ENCODE measurements at places on chromosomes 13 and 19.
A peak's percentile ranks its signal among the peaks of the same experiment; 100 is the strongest.

DNA sequence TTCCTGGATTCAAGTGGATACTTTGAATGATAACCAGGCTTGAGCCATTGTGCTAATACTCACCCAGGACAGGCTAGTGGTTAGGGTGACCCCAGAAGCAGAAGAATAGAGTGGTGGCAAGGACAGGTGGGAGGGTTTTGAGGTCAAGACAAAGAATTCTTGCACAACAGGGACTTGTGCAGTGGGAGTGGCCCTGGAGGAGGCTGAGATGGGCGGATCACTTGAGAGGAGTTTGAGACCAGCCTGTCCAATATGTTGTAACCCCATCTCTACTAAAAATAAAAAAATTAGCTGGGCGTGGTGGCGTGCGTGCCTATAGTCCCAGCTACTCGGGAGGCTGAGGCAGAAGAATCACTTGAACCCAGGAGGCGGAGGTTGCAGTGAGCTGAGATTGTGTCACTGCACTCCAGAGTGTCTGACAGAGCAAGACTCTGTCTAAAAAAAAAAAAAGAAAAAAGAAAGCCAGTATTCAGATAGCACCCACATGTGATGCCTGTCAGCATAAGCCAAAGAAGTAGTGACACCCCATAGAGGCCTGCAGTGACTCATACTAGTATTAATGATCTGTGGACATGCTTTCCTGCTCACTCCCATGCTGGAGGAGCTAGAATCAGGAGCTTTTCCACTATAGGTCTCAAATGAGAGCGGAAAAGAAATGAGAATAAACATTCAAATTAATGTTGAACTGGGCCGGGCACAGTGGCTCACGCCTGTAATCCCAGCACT lies 78.7 kb downstream of the RNF17 start:
- no peak for DNase-seq

- no peak for DNase-seq
Observed at GRCh38 chr13:53759016-53759415, 730.4 kb downstream of the OLFM4 start.

DNA sequence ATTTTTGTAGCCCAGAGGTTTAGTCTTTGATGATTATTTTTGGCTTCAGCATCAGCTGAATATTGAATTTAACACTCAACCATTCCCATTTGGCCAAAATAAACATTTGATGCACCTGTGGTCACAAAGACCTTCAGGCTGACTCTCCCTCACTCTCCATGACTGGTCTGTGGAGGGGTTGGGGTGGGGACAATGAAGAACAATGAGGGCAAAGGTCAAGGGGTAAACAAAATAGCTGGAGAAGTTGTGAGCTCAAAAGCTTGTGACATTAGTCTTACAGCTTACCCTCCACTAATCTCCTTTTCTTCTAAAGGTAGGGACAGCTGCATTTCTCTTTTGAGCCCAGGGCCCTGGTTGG lies 86.9 kb downstream of the SLC15A1 start:
- DNase-seq = no peak

- no peak for DNase-seq
Observed at GRCh38 chr13:108932196-108932595, 302.8 kb downstream of the MYO16 start.

GRCh38 chr13:50714891-50715290 lies 128.6 kb downstream of the DLEU7 start:
- no peak for DNase-seq

GRCh38 chr19:35135389-35135909 lies 590 bp upstream of the LGI4 start:
- DNase-seq = peak; percentile 90

DNA sequence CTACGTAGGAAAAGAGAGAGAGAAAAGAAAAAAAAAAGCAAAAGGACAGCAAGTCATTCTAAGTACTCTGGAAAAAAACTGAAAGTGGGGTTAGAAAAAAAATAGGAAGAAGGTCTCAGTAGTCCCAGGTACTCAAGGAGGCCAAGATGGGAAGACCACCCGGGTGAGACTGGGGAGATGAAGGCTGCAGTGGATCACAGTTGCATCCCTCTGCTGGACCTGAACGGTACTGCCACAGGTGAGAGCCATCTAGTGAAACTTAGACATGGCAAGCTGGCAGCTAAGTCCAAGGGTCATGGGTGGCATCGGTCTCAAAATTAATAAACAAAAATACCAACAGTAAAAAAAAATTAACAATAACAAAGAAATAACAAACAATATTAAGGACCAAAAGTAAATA lies 41.0 kb upstream of the ZNF91 start:
- no peak for DNase-seq

DNA sequence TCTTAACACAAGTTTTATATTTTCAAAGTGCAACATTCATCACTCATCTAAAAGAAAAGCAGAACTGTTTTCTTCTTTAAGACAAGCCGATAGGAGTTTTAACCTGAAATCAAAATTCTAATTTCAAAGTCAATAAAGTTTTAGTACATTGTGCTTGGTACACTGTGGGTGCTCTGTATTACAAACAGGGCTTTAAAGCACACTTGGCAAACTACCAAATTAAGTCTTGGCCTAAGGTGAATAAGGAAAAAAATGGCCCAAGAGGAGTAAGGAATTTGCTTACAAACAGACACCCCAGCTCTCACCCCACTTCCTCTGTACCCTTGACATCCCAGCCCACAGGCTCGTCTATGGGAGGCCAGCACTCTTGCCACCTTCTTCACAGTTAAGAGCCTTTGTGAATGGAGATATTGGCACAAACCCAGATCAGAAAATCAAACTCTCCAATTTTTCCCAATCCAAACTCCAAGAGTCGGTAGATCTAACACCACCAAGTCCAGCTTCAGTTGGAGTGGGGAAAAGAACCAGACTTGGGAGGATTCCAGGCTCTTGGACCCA lies 66.0 kb downstream of the ABCC4 start:
- DNase-seq = no peak

DNA sequence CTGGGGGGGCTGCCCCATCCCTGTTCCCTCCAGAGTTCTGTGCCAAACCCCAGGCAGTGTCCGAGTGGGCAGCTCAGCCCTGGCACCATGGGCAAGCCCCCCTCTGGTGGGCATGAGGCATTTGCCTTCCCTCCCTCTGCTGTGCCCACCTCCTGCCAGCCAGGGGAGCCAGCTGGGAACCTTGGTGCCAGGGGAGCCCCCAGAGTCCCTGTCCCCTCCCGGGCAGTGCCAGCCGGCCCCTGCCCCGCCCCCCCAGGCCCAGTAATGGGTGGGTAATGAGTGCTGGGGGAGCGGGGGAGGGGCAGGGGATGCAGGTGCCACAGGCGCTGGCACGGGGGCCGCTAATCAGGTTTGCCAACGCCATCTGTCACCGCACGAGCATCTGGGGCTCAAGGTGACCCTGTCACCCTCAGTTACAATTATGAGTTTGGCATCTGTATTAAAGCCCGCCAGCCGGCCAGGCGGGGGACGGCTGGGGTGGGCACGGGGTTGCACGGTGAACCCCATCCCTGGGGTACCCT lies 5.9 kb downstream of the DAND5 start:
- DNase-seq = no peak

DNA sequence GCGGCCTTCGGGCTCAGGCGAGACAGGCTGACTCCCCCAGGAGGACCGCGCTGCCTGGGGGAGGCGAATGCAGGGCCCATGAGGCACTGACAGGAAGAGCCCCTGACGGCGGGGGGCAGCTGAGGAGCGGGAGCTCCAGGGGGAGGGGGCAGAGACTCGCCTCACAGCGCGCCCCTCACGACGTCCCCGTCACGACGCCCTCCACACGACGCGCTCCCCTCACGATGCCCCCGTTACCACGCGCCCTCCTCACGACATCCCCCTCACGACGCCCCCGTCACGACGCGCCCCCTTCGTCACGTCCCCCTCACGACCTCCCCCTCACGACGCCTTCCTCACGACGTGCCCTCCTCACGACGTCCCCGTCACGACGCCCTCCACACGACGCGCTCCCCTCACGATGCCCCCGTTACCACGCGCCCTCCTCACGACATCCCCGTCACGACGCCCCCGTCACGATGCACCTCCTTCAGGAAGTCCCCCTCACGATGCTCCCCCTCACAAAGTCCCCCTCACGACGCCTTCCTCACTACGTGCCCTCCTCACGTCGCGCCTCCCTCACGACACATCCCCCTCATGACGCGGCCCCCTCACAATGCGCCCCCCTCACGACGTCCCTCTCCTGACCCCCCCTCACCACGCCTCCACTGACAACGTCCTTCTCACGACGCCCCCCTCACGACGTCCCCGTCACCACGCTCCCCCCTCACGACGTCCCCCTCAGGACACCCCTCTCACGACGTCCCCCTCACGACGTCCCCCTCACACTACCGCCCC lies 99.6 kb downstream of the ING1 start:
- DNase-seq = no peak

DNA sequence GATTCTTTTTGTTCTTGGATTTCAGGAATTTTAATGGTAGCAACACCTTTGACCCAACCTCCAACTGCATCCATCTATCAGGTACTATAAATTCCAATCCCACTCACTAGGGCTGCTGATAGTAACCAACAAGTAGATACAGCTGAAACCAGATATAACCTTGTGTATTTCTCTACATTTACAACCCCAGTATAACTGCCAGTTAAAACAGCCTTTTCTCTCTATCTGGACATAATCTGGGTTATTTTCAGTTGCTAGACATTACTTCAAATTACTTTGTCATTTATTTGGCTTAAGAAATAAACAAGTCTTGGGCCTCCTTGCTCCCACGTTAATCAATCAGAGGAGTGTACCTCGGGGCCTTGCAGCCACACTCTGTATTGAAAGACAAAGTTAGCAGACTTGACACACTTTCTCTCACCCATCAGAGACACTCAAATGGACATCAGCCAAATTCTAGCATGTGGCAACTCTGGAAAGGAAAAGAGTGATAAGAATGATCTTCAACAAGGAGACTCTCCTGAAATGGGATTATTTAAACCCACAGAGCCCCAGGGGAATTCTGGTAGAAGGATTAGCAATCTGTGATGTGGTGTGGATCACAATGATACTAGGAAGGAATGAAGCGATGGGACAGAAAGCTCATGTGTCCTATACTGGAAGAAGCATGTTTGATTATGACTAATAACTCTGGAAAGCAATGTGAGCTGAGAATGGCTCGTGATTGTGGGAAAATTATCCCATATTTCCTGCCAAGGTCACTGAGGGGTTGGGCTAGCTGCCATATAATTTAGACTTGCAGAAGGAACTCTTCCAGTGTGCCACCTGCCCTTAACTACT lies 157.5 kb downstream of the FLT1 start:
- no peak for DNase-seq

- DNase-seq = peak; percentile 74
Observed at GRCh38 chr19:2034729-2035589, 16.1 kb downstream of the MKNK2 start.

DNA sequence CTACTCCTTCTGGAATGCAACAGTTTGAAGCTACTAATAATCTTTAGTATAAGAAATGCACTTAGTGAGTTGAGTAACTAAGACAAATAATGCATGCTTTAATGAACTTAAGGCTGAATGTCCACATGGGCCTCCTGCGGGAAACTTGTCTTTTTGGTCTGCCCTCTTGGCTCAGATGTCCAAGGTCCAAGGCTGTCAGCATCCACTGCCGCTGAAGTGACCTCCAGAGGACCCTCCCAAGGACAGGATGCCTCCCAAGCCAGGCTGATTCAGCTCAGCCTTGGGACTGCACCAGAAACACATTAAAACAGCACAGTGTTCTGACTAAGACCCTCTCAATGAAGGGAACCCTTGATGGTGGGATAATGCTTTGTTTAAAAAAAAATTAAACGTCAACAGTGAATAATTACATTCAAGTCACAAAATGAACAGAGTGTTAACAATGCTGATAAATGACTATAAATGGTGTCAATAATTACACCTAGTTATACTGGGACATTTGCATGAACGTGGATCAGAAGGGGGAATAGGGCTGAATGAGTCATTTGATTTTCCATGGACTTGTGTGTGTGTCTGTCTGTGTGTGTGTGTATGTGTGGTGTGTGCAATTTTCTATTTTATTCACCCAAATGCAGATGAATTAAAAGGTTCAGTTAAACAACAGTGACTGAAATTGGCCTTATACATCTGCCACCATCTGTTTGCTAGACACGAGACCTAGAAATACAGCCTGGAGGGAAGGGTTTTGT lies 150.5 kb downstream of the COL4A1 start:
- DNase-seq = no peak

DNA sequence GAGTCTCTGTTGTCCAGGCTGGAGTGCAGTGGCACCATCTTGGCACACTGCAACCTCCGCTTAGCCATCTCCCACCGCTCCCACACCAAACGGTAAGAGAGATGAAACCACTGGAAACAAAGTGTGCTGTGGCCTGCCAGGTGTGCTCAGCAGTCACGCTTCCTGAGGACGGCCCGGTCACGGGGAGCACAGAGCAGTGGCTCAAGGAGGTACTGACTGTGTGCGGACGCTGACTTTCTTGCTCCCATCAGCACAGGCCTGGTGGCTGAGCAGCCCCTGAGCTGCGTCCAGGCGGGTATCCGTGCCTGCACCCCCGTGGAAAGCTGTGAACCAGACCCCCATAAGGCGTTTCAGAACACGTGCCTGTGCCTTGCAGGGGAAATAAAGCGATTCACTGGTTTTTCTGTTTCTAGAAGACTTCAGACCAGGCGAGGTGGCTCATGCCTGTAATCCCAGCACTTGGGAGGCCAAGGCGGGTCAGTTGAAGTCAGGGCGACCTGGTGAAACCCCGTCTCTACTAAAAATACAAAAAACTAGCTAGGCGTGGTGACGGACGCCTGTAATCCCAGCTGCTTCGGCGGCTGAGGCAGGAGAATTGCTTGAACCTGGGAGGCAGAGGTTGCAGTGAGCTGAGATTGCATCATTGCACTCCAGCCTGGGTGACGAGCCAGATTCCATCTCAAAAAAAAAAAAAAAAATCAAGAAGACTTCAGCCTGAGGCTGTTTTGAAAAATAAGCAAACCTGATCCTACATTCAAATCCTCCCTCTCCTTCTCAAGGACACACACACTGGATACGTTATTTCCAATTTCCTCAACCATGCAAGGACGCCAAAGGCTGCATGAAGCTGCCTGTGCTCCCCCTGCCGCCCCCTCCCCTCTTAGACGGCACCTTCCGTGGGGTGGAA lies 25.5 kb downstream of the ADPRHL1 start:
- DNase-seq = no peak

DNA sequence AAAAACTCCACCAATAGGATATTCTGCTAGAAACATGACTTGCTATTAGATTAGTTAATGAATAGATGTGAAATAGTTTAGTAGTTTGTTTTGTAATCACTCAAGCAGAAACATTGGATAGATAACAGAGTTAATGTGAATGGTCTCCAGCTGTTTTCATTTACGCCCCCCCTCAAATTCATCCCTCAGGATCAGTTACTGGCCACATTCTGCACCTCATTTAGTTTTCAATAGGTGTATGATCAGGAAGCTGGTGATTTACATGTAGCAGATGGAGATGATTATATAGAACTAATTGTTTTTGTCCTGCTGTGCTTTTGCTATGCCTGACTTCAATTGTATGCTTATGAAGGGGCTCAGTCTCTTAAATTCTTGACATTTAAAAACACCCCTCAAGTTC lies 759.0 kb downstream of the SLITRK6 start:
- no peak for DNase-seq

GRCh38 chr13:110423689-110424302 lies 116.7 kb downstream of the COL4A2 start:
- no peak for DNase-seq

DNA sequence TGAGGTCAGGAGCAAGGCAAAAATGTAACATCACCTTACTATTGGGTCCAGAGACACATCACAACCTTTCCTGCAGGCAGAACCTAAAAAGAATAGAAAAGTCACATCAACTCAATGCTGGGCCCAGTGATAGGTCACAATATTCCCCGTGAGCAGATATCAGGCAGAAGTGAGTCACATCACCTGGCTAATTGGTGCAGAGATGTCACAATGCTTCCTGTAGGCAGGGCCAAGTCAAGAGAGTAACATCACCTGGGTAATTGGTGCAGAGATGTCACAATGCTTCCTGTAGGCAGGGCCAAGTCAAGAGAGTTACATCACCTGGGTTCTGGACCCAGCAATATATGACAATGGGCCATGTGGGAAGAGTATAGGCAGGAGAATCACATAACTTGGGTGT lies 63.4 kb downstream of the ZNF726 start:
- DNase-seq = no peak

All from sigmoid colon (tissue), 7 donors.